Caudate nucleus (tissue), 63 donors: ENCODE measurements at places on chromosomes 6 and 20.

DNA sequence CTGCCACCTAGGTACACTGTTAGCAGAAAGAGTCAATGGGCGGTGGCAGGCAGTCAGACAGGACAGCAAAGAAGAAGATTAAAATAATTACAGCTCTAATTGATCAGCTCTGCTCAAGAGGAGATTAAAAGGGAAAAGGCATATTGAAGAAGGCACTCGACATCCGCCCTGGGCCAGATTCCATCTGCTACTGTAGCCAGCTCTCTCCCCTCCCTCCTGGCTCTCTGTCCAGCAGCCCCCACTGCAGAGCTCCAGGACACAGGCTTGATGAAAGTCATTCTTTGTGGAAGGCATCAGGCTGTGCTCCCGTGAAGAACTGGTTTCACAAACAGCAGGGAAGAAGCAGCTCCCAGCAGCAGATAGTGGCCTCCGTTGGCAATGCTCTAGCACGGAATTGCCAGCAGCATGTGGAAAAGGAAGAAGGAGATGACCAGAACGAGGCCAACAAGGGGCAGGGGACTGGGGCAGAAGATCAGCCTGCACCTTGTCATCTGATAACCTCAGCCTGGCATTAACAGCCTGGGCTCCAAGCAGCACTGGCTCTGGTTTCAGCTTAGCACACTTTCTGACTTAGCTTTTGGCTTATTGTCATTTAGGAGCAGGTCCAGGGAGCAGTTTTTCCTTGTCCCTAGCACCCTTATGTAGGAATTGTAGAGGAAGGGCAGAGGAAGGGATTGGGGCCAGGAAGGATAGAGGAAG is 465.9 kb downstream of the KIF16B start:
- DNase-seq: no peak

GRCh38 chr6:568085-568484 is 88.8 kb downstream of the HUS1B start:
- DNase-seq: no peak

GRCh38 chr6:87105823-87106222 is 10.9 kb upstream of the CGA start:
- DNase-seq: no peak

GRCh38 chr6:167797476-167798265 is 29.0 kb upstream of the AFDN start:
- DNase-seq: no peak

GRCh38 chr6:35024551-35025054 is 116.5 kb downstream of the TCP11 start:
- DNase-seq: no peak

- DNase-seq: no peak
Observed at GRCh38 chr6:17167327-17167979, 65.6 kb downstream of the STMND1 start.

DNA sequence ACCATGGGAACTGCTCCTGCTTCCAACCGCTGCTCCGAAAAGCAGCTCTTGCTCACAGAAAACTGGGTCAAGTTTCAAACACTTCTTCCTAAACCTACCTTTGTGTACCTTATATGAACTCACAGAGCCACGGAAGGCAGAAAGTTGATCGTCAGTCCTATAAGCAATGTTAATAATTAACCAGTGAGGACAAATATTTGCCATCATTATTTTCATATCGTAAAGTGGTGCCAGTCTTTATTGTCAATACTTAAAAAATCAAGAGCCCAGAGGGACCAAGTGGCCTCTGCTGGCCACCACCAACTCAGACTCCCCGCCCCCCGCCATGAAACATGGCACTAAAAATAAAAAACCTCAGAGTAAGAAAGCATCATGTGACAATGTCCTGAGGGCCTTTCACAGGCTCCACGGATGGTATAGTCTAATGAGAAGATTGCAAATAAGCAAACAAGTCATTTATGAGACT is 9.1 kb upstream of the PBOV1 start:
- DNase-seq: no peak

- peak; percentile 56 for DNase-seq
Observed at GRCh38 chr6:169723200-169723909, 945 bp downstream of the PHF10 start.

- no peak for DNase-seq
Observed at GRCh38 chr20:45765980-45766379, 25.7 kb downstream of the WFDC3 start.

DNA sequence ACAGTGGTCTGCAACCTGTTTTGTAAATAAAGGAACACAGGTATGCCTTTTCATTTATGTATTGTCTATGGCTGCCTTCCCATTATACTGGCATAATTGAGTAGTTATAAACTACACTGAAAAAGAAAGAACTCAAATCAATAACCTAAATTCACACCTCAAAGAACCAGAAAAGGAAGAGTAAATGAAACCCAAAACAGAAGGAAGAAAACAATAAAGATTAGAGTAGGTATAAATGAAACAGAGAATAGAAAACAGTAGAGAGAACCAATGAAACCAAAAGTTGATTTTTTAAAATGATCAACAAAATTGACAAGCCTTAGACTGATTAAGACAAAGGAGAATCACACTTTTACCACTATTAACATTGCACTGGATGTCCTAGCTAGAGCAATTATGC is 34.7 kb downstream of the FAM184A start:
- no peak for DNase-seq

- no peak for DNase-seq
Observed at GRCh38 chr6:96760153-96760687, 77.1 kb downstream of the GPR63 start.

GRCh38 chr6:23483896-23484295 is 642.1 kb upstream of the NRSN1 start:
- DNase-seq: no peak

DNA sequence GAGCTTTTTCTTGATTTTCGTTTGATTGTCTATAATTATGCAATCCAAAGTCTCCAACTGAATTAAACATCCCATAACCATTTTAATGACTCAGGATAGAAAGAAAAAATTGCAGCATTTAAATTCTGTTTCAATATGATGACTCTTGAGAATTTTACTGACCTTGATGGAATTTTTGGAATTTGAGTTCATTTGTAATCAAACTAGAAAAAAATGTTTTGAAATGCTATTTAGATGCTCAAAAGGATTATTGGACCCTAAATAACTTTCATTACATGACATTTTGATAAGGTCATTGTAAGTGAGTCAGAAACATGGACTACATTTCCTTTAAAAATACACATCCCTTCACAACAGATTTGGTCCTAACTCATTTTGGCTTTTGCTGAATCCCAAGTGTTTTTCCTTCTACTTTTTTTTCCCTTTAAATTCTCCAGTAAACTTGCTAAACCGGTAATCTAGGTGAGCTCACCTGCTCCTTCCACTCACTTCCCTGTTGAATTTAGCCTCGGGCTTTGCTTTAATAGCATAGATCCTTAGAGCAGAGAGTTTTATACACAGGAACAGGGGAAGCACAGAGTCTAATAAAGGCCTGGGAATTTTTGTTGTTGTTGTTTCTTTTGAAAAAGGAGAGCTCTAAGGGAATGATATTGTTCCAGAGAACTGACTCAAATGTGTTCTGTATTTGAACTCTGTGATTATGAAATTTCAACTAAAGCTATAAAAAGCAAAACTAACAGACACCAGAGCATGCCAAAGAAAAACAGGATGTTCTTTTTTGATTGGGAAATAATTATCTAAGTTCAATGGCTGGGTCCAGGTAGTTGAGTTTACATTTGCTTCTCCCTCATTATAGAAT is 1088.2 kb upstream of the CITED2 start:
- DNase-seq: no peak

DNA sequence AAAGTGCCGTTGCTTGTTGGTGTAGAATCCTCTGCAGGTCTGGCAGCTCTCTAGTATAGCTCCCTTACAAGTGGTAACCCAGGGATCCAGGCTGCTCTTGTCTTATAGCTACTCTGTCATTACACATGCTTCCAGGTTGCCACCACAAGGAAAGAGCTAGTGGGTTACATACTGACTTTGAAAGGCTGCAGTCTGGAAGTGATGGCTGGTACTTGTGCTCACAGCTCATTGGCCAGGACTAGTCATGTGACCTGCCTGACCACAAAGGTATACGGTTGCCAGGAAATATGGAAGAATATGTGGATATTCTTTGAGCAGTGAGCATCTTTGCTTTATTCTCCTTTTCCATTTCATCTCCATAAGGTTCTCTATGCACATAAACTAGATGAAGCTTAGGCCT is 46.0 kb downstream of the RREB1 start:
- DNase-seq: no peak

DNA sequence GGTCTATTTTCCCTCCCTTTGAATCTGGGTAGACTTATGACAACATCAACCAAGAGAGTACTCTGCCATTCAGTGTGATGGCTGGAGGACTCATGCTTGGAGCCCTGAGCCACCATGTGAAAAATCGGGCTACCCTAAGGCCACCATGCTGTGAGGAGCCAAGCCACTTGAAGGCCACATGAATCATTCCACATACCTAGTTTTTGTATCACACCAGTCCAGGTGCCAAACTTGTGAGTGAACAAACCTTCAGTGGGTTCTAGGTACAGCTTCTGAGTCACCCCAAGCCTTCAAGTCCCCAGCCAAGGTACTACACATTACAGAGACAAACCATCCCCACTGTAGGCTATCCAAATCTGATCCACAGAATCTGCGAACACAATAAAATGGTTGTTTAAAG is 37.4 kb upstream of the E2F3 start:
- DNase-seq: no peak

GRCh38 chr20:32316667-32317066 is 39.2 kb downstream of the KIF3B start:
- no peak for DNase-seq

DNA sequence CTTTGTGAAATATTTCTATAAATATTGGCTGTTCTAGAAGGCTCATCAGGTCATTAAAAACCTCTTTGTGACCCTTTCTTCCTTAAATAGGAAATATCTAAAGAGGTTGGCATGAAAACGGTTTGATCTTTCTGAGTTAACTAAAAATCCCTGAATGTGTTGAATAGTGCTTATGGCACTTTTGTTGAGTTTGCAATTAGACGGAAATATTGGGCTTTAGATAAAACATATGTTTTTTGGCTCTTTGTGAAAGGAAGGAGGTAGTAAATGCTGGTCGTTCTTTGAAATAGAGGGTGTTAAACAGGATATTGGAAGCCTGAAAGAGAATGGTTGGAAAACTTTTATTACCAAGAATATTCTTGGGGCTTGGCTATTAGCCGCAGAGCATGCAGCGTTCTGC is 163.0 kb downstream of the ARID1B start:
- no peak for DNase-seq

- DNase-seq: no peak
Observed at GRCh38 chr6:20542927-20543602, 8.8 kb downstream of the CDKAL1 start.

DNA sequence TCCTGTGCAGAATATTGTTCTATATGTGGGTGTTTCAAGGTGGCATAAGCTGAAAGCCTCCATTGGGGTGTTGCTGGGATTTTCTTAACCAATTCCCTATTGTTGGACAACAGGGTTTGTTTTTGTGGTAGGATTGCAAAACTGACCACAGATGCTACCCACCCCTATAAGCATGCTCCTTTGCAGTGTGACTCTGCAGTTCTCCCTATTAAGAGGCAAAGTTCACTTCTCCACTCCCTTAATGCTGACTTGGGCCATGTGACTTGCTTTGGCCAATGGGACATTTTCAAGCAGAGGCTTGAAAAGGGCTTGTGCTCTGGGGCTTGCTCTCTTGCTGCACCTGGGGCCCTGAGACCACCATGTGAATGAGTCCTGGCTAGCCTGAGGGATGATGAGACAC is 8.5 kb upstream of the ANGPT4 start:
- no peak for DNase-seq

DNA sequence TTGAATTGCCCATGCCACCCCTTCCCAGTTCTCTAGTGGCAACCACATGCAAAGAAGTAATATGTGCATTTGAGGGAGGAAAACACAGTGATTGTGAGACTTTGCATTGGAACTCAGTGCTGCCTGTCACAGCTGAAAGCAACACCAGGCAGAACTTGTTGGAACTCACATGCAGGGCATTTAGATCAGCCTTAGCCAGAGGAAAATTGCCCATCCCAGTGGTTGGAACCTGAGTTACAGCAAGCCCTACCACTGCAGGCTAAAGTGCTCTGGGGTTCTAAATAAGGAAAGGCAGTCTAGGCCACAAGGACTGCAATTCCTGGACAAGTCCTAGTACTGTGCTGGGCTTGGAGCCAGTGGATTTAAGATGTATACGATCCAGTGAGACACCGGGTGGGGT is 245.3 kb upstream of the UFL1 start:
- no peak for DNase-seq

GRCh38 chr20:59064214-59064722 is 21.7 kb upstream of the PRELID3B start:
- DNase-seq: no peak

DNA sequence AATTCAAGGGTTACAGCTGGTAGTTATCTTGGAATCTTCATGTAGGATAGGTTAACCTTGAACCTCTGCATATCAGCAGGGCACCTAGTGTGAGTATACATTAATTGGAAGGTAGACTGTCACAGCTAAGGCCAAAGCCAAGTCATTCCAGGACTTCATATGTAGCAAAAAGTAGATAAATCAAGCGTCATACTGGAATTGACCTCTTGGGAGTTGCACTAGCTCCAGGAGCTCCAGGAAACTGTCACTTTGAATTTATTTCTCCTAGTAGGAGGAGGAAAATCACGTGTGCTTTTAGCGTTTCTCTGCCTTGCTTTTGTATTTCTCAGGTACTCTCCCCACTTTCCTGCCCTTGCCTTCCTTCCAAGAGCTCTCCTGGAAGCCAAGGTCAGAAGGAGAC is 30.3 kb downstream of the RIPOR2 start:
- no peak for DNase-seq

GRCh38 chr6:35751594-35751993 is 14.8 kb downstream of the ARMC12 start:
- DNase-seq: no peak

- no peak for DNase-seq
Observed at GRCh38 chr6:16725145-16725864, 36.0 kb downstream of the ATXN1 start.

- DNase-seq: no peak
Observed at GRCh38 chr20:51884561-51884960, 82.2 kb upstream of the SALL4 start.

DNA sequence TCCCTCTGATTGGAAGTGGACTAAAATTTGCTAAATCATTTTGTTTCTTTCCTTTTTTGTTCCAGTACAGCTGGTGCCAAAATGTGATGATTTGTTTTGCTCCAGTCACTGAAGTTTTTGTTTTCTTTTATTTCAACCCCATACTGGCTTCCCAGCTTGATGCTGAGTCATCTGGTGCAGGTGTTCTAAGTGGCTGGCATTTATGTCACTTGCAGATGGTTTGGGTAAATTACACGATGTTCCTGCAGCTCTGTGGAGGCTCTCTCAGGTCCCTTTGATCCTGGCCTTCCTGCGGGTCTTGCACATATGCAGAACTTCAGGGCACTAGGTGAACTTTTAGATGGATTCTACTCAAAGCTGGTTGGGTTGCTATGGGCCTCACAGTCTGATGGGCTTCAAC is 577.7 kb downstream of the HAO1 start:
- no peak for DNase-seq

DNA sequence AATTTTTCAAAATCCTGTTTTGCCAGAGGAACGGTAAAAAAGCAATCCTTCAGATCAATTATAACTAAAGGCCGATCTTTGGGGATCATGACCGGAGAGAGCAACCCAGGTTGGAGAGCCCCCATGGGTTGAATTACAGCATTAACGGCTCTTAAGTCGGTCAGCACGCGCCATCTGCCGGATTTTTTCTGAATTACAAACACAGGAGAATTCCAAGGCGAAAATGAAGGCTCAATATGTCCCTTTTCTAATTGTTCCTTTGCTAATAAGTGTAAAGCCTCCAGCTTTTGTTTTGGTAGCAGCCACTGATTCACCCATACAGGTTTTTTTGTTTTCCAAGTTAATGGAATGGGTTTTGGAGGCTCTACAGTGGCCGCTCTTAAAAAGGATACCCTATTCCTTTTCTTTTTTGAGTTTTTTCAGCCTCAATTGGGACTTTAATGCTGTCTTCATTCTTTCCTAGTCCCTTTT is 16.9 kb upstream of the PTCRA start:
- DNase-seq: no peak
